NCI-H2171 treated with DMSO at 0.1 percent for 48 hours (cell line): ENCODE measurements at places on chromosomes 4 and X.
A peak's percentile ranks its signal among the peaks of the same experiment; 100 is the strongest.

- DNase-seq: peak; percentile 31
Measured at GRCh38 chrX:154749856-154750255, 1.0 kb downstream of the GAB3 start.

DNA sequence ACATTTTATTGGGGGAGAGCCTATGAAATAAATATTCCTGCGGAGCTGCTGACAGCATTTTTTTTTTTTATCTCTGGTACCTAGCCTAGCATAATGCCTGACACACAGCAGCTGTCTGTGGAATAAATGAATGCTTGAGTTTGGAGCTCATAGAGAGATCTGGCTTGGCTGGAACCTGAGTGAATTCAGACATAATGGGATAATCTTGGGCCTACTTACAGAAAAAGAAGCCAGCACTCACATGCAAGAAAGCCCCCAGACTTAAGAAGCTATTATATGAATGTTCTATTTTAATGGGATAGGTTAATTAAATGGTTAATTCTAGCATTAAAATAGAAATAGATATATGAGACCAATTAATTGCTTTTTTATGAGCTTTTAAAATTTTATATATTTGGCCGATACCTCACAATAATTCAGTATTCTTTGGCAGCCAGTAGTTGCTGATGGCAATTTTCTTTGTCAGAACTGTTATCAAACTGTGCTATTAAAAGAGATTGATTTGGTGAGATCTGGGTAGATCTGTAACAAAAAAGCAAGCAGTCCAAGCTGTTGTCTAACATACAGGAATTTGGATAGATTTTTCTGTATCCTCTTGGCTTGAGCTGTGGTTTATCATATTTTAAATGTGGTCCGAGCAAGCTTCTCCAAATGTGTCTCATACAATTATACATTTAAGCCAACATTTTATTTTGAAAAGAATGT, 654.2 kb downstream of the PCDH7 start:
- DNase-seq: no peak

DNA sequence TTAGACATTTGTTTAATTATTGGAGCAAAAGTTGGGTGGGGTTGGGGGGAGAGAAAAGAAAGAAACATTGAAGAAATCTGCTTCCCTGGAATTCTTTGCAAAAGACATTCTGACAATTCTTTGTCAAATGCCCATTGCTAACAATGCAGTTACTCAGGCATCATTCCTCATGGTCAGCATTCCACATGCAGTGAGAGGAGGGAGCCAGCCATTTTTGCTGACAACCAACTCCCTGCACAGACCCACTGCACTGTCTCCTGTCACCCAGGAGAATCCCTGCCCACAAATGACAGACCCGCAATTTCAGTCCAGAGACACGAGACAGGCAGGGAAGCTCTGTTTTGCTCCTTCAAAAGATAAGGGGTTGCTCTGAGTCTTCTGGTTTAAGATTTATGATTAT, 985.1 kb upstream of the SLIT2 start:
- DNase-seq: no peak

DNA sequence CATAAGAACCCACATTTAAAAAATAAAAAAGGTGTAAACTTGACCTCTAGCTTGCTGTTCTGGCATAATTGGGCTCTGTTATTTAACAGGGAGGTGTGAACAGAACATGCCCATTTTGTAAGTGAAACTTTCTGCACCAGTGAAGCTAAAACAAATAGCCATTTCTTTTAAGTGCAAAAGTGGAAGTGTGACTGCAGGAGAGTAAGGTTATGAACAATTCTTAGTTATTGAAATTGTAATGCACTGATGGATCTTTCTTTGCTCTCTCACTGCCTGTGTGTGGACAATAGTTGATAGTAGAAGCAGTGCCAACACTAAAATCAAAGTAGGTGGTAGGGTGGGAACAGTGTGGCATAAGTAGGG, 12.6 kb downstream of the P2RY10 start:
- no peak for DNase-seq

- DNase-seq: no peak
Measured at GRCh38 chrX:139826065-139827044, 106.5 kb downstream of the ATP11C start.

- DNase-seq: no peak
Measured at GRCh38 chrX:113033966-113034680, 193.5 kb upstream of the AMOT start.

DNA sequence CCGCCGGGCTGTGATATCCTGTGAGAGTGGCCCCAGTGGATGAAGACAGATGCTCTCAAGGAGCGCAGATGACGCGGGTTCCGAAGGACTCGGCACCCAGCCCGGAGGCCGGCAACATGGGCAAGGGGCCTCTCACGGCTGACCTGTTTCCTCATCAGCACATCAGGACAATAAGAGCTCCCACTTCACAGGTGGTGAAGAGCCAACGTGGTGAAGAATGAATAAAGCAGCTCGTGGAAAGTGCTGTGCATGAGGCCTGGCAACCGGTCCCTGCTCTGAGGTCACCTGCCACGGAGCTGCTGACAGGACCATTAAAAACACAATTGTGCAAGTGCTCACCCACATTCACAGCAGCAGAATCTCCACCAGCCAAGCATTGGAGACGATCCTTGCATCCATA, 22.9 kb downstream of the ABLIM2 start:
- no peak for DNase-seq

DNA sequence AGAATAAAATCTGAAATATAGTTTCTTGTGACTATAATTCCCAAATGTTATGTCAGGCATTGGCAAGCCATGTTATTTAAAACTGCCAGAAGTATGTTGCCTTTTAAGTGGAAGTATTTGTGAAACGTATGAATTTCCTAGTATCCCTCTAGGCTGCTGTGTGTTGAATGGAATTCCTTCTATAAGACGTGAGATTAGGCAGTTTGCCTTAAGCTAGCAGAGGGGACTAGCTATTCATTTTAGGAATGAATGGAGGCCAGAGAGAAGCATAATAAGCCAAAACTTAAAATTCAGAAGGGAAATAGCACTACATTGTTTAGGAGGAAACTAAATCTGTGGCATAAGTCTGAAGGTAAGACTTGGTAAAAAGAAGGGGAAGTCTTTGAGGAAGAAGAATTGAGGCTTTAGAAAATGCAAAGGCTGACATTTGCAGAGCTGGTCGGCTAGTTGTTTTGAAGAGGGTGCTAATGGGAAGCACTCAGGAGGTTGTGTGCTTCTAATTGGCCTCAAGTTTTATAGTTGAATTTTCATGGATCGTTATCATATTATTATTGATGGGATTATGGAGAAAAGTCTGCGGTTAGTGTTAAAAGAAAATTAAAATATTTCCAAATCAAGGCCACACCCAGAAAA, 57.1 kb downstream of the TMEM131L start:
- DNase-seq: no peak

DNA sequence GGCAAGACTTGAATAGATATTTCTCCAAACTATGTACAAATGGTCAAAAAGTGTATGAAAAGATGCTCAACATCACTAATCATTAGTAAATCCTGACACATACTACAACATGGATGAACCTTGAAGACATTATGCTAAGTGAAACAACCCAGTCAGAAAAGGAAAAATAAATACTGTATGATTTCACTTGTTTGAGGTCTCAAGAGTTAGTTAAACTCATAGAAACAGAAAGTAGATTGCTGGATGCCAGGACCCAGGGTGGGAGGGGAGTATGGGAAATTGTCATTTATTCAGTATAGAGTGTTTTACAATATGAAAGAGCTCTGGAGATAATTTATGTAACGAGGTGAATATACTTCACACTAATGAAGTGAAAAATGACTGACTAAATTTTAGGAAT, 32.4 kb downstream of the PRMT9 start:
- no peak for DNase-seq

GRCh38 chrX:119981286-119982070, 37.9 kb upstream of the NKAP start:
- DNase-seq: peak; percentile 7
